ENCODE measurements at places on chromosomes 12 and 14.
A peak's percentile ranks its signal among the peaks of the same experiment; 100 is the strongest.

- no peak for DNase-seq
These were observed 176.9 kb upstream of the HIF1A start for GRCh38 chr14:61518403-61518802.

- peak; percentile 2 for DNase-seq
These were observed 19.0 kb upstream of the RAB3IP start for GRCh38 chr12:69719336-69720316.

DNA sequence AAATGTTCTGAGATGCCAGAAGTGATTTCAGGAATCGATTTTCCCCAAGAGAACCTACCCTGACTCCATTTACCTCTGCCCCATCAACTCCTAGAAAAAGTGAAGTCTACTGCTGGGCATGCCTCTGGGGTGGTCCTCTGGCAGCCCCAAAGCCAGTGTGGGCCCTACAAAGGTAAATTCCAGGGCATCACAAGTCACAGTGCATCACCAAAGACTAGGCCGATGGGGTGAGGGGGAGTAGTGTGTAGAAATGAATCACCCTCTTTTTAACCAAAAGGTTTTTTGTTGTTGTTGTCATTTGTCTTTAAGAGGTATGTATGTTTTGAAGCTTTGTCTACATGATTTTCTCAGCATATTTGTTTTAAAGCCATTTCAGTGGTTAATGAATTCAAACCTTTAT, 46.4 kb upstream of the RTRAF start:
- no peak for DNase-seq

DNA sequence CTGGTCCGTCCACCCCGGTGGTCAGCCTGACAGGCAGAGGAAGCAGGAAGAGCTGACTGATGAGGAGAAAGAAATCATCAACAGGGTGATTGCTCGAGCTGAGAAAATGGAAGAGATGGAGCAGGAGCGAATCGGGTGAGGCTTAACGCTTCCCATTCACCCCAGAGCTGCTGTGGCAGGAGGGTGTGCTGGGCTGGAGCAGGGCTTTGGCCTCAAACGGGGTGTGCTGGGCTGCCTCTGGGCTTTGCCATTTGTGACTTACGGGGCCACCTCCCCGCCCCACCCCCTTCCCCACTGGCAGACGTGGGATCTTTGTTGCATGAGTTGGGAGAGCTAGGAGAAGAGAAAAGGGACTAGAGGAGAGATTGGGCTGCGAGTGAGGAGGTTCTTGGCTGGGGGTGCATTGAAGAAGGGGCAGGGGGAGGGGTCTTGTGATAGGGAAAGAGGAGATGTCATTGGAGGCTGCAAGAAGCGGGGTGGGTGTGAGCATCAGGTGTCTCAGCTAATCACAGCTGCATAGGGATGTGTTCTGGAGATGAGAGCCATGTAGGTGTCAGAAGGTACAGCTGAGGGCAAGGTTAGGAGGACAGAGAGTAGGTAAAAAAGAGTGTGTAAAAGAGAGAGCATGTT, 56.3 kb downstream of the RPH3A start:
- no peak for DNase-seq

DNA sequence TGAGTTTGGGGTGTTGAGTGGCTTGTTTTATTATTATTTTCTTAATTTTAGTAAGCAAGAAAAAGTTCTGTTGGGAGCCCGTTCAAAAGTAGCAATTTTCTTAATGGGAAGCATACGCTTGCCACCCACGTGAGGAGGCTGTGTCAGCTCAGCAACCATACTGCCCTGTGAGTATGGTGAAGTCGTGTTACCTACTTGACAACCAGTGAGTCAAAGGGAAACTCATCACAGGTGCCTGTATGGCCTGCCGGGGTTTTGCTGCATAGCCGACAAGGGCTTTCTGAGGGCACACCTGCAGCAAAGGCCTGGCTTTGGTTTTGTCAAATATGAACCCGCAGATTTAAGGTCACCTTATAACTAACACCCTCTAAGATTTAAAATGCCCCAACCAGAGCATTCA, 31.1 kb downstream of the PITPNM2 start:
- no peak for DNase-seq
